HT-29 (cell line): ENCODE measurements at places on chromosomes 5 and 9.
A peak's percentile ranks its signal among the peaks of the same experiment; 100 is the strongest.

DNA sequence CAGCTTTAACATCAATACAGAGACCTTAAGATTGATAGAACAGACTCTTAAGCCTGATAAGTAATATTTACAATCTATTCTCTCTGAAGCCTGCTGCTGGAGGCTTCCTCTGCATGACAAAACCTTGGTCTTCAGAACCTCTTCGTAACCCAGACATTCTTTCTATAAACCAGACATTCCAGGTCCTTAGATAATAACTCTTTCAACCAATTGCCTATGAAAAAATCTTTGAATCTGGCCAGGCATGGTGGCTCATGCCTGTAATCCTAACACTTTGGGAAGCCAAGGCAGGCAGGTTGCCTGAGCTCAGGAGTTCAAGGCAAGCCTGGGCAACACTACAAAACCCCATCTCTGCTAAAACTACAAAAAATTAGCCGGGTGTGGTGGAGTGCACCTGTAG is 327.8 kb downstream of the ENC1 start:
- DNase-seq, result no peak

DNA sequence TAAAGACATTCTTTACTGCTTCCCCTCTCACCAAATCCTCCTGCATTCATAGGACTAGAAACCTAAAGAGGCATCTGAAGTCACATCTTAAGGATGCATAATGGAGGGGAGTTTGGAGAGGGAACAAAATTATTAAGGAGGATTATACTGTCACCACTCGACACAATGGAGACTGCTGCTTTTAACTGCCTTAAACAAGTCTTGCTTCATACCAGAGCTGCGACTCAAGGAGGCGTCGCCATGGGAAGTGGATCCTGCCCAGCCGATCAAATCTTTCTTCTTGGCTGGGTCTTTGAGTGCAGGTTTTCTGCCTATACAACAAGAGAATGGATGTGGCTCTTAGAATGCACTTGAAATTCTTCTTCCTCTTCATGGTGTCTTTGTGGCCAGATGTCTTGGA is 66.7 kb upstream of the FOXE1 start:
- peak; percentile 6 for DNase-seq

- no peak for DNase-seq
Measured at GRCh38 chr9:136062657-136063439, 32.2 kb downstream of the NACC2 start.

GRCh38 chr5:35440409-35440808 is 177.3 kb upstream of the SPEF2 start:
- DNase-seq, result no peak

GRCh38 chr9:90929626-90930025 is 128.0 kb downstream of the SYK start:
- DNase-seq, result no peak

- no peak for DNase-seq
Measured at GRCh38 chr5:170546282-170546681, 42.5 kb downstream of the KCNIP1 start.

GRCh38 chr9:32884482-32884881 is 101.1 kb downstream of the TMEM215 start:
- DNase-seq, result no peak

DNA sequence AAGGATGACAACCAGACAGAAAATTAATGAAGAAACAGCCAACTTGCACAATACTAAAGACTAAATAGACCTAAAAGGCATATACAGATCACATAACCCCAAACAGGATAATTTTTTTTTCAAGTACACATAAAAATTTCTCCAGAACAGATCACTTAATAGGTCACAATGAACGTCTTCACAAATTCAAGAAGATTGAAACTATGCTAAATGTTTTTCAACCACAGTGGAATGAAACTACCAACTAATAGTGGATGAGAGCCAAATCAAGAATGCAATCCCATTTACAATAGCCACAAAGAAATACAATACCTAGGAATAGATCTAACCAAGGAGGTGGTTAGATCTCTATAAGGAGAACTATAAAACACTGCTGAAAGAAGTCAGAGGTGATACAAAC is 145.8 kb downstream of the TMEM232 start:
- DNase-seq, result no peak

GRCh38 chr5:173789031-173789920 is 98.9 kb upstream of the CPEB4 start:
- DNase-seq, result no peak

- no peak for DNase-seq
Measured at GRCh38 chr9:11352612-11353011, 739.8 kb upstream of the PTPRD start.

DNA sequence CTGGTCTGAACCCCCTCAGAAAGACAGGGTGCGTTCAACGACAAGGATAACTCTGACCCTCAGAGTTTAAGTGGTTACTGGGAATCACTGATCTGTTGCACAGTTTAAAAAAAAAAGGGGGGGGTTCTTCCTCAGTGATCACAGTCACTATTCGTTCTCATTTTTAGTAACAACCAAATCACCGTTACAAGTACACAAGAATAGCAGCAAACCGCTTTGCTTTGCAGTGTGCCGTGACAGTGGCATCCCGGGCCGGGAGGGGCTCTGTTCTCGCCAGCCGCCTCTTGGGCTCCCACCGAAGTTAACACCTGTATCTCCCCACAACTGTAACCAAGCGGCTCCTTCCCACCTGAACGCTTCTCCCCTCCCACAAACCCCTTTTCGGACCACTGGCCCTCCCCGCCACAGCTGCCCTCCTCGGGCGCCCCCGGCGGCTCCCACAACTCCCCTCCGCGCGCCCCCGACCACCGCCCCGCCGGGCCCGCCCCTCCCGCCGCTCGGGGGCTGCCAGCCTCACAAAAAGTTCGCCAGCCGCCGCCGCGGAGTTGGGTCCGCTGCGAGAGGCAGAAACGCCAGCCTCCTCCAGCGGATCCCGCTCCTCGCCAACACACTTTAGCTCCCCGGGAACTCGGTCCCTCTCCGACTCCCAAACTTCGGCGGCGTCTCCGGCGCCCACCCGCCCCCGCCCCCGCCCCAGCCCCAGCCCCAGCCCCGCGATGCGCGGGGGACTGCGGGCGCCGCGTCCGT is 1.2 kb downstream of the SSBP2 start:
- peak; percentile 4 for DNase-seq

DNA sequence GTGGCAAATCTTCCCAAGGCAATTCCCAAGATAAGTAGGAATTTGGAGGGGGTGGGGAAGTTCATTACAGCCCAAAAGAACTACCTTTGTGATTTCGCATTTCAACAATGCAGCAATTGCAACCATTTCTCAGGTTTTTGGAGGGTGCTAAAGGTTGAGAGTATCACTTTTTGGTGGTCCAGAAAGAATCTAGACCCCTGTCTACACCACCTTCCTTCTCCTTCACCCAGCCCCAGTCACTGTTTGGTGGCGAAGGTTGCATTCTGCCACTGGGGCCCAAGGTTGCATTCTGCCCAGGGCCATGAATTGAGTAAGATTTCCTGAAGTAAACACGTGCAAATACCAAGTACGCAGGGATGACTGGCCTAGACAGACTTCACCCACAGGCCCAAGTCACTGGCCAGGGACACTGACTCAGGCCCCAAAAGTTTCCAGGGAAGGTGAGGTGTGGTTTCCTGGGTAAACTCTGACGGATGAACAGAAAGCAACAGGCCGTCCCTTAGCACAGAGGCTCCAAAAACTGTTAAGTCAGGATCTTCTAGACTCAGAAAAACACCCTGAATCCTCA is 5.7 kb downstream of the PDE6A start:
- no peak for DNase-seq

DNA sequence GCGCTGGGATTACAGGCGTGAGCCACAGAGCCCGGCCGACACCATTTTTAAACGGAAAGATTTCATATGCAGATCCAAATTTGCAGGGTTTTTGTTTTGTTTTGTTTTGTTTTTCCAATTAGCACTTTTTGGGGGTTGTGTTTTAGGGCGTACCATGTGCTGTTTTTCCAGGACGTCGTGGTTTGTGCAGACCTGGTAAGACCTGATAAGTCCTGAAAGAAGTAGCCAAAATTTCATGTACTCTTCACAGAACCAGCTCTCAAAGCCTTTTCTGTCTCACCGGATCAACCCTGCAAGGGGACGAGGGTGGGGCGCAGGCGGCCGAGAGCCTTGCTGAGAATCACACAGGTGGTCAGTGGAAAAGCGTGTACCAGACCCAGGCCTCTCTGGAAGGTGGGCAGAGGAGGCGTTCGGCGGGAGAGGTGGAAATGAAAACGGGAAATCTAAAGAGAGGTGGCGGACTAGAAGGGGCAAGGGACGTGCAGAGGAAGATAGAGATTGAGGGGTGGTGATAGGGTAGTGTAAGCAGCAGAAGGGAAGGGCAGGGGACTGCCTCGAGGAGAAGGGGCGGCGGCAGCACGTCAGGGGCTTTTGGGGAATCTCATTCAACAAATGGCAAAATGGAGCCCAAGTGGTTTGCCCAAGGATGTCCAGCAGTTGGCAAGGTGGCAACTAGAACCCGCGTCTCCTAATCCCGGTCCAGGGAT is 1.1 kb upstream of the FAF2 start:
- peak; percentile 10 for DNase-seq

DNA sequence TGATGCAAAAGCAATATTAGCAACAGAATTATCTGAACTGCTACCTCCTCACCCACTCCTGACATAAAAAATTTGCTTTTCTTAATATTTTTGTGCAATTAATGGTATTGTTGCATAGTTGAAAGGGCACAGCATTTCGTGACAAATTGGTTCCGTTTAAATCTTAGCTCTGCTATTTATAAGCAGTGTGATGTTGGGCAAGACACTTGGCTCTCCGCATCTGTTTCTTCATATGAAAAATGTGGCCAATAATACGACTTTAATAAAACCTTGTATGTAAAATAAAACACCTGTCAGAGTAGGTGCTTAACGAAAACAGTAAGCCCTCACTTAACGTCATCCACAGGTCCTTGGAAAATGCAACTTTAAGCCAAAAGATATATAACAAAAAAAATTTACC is 4.2 kb downstream of the TMEM167A start:
- no peak for DNase-seq

DNA sequence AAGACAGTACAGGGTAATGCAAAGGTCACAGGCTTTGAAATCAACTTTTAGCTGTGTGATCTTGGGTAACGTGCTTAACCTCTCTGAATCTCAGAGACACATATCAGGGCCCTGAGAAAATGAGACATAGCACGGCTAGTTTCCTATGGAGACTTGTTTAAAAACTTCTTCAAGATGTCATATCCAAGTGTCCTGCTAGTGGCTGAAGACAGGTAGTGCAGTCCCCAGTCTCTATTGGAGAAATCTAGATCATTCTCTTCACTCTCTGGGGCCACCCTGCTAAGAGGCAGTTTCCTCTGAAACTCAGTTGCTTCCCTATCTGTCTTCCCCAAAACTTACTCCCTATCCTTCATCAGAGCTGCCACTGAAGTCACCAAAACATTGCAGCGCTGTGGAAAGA is 30.3 kb upstream of the GRXCR2 start:
- DNase-seq, result peak; percentile 35

DNA sequence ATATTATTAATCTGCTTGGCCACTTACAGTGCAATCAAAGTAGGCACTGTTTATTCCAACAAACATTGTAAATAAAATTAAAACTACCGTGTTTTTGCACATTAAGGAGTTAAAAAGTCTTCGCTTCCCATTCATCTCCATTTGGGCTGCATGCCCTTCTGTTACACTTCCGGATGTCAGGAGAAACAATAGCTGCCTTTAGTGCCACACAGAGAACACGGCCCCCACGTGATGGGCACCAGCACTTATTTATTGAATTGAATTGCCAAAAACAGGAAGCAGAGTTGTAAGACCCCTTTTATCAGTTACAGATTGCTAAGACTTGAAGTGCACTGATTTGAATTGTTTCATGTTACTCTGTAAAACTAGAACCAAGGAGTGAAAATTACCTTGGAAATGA is 80.4 kb downstream of the LHFPL2 start:
- DNase-seq, result no peak

GRCh38 chr9:87682085-87682484 is 43.8 kb upstream of the CTSL start:
- DNase-seq, result no peak

DNA sequence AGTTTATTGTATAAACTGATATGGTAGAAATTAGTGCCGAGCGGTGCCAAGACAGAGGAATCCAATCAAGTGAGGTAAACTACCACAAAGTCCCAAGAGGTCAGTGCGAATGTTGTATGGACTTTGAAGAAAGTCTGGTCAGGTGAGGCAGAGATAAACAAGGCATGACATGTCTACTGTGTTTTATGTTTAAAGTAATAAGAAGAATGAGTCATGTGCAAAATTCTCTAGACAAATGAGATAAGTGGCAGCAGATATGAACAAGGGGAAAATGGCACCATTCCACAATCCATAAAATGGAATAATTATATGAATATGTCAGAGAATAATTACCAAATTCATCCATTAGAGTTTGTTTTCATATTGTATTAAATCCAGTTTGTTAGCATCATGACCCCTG is 364.1 kb upstream of the CCNH start:
- no peak for DNase-seq

DNA sequence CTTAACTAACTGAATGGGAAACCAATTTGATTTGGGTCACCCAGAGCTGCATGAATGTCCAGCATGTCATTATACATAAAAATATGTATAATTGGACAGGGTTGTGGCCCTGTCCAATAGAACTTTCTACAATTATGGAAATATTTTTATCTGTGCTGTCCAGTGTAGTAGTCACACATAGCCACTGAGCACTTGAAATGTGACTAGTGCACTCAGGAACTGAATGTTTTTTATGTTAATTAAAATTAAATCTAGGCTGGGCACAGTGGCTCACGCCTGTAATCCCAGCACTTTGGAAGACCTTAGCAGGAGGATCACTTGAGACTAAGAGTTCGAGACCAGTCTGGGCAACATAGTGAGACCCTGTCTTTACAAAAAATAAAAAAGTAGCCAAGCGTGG is 18.6 kb downstream of the GARNL3 start:
- no peak for DNase-seq

DNA sequence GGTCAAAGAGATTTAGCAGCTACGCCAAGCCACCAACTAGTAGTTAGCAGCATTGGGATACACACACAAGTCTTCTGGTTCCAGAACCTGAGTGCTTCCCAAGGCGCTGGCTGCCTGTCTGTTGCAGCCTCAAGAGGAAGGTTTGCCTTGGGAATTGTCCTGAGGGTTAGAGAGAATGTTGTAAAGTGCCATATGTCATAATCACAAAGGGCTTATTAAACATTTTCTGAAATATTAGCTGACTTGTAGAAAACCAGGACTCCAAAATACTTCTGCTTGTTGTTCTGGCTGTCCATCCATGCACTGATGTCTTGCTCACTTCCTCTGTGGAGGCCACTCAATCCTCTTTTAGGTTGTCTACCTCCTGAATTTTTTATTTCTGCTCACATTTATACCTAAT is 46.3 kb downstream of the SLC36A1 start:
- DNase-seq, result no peak

DNA sequence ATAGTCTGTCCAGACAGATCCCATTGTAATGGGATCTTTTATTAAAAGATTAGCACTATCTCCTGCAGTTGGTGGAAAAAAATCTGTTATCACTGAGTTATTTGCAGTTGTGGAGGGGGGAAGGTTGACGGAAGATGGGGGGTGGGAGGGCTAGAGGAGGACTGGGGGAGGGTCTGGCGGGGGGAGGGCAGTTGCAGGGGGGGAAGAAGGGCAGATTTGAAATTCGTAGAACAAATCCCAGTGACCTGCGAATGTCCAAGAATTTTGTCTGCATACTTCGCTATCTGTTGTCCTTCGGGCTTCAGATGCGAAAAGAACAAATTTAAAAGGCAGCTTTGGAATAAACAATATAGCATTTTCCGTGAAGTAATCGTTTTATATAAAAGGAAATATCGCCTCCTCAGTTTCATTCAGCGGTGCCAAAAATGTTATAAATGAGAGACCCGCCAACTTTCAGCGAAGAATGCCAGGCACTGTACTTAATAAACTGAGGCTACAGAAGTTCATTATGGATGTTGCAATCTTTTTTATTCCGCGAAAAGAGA is 1.3 kb upstream of the FST start:
- DNase-seq, result no peak

- peak; percentile 28 for DNase-seq
Measured at GRCh38 chr9:127634698-127635097, 22.6 kb downstream of the STXBP1 start.
